ENCODE measurements at places on chromosomes 16 and 17.
A peak's percentile ranks its signal among the peaks of the same experiment; 100 is the strongest.

GRCh38 chr17:44552361-44552760 lies 4.9 kb upstream of the FZD2 start:
- DNase-seq = no peak

DNA sequence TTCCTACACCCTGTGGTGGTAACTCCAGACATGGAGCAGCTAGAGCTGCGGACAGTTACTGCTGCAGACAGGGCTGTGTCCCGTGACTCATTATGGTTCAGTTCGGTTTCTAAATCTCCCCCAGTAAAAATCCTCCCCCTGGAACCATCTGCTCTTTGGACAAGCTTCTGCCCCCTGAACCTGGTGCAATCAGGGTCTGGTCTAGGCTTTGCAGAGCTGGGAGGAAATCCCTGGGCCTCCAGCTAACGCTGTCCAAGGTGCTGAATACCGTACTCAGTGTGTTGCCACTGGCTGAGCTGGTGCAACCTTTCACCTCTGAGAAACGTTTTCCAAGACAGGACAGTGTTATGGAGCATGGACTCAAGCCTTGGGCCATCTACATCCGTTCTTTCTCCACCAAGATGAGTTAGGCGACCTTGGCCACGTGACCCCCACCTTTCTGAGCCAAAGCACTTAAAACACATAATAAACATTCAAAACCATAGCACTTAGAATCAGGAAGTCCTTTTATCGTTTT lies 142.0 kb downstream of the CPPED1 start:
- DNase-seq = no peak

GRCh38 chr16:84398701-84399100 lies 30.4 kb downstream of the ATP2C2 start:
- DNase-seq = no peak

DNA sequence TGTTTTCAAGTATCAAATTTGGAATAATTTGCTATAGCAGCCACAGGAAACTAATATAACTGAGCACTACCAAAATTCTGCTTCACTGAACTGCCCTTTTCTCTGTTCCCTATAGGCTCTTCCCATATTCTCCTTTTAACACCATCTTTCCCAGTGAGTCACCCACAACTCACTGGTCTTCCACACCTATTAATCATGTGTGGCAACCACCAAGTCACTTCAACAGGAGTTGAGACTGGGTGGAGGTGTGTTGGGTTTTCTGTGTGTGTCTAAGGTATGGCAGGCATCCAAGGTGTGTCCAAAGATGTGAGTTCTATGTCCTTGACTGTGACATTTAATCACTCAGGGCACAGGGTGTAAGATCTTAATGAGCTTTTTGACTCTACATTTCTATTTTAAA lies 610.0 kb upstream of the CDH11 start:
- DNase-seq = no peak

GRCh38 chr16:78916928-78917545 lies 683.5 kb downstream of the MAF start:
- DNase-seq = no peak

GRCh38 chr16:12361016-12361415 lies 384.5 kb downstream of the SNX29 start:
- DNase-seq = no peak

DNA sequence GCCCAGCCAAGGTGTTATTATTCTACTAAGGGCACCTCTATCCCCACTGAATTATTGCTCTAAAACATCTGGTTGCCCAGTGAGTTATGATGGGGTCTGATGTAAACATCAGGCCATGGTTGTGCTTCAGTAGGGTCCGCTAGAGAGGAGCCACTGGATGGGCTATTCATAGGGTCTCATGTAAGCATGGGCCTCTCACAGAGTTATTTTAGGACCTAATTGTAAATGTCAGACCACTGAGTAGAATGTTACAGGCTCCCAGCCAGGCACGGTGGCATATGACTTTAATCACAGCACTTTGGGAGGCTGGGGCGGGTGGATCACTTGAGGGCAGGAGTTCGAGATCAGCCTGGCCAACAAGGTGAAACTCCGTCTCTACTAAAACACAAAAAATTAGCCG lies 5.3 kb downstream of the RAPGEFL1 start:
- no peak for DNase-seq

DNA sequence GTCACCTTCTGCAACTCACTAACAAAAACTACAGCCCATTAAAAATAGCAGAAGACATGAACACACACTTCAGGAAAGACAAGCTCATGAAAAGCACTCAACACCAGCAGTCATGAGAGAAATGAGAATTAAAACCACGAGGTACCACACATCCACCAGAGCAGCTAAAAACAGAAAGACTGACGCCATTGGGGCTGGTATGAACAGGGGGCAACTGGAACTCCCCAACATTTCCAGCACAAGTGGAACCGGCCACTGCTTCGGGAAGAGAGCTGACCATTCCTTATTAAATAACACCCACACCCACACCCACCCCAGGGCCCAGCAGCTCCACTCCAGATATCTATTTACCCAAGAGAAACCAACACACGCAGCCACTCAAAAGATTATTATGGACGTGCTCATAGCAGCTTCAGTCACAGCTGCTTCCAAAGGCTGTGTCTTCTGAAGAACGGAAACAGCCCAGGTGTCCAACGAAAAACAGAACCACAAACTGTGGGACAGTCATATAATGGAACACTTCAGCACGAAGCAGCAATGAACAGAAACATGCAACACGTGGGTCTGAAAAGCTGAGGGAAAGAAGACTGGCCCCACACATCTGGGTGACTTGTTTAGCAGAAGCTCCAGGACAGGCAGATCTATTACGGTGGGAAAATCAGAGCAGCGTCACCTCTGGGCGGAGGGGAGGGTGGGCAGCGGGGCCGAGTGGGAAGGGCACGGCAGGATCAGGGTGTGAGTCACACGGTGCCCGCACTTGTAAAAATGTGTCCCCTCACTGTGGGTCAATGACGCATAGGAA lies 41.1 kb downstream of the KLHDC4 start:
- no peak for DNase-seq

- DNase-seq = no peak
Observed at GRCh38 chr17:40433551-40434415, 9.5 kb upstream of the IGFBP4 start.

GRCh38 chr17:78818932-78819331 lies 21.7 kb downstream of the USP36 start:
- DNase-seq = peak; percentile 37

DNA sequence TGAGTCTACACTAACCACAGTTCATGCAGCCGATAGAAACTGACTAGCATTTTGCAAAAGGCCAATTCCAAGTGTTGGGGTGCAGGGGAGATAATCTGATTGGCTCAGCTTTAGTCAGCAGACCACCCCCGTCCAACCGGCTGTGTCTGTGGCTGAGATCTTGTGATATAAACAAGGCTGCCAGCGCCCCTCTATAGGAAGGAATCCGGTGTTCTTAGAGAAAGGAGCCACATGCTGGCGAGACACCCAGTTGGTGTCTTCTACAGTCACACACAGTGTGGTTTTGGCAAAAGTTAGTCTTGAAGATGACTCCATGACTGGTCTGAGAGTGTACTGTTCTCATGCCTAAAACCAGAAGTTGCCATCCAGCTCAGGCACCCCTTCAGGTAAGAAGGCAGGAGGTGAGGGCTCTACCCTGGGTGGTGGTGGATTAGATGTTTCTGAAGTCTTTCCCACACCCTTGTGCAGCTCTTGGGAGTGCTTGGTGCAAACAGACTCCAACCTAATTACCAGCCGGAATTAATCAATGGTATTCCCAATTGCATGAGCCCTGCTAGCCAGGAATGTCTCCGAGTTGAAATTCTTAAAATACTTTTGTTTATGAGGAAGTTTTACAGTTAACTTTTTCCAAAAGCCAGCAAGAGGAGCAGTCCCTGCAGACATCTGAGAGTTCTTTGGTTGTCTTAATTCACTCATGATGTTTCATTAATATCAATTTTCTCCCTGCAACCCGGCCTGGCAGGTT lies 172.3 kb upstream of the IRX6 start:
- no peak for DNase-seq

DNA sequence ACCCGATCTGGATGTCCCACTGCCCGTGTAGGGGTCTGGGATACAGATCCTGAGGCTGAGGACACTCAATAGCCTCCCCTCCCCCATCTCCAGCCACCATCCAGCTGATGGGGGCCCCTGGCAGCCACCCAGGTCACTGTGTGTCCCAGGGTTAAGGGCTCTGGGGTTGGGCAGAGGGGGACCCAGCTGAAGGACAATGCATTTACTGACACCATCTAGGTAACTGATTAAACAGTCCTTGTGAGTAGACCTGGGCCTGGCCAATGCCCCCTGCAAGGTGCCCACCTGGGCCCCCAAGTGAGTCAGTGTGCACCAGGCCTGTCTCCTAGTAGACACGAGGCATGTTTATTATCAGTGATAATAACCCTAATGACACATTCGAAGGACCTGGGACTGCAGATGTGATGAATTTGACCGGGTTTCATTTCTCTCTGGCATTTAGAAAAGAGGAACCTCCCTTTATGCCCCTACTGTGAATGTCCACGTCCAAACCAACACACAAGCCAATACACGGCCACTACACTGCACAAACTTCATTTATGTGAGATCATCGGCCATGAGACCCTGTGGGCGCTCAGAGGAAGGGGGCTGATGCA lies 261.9 kb upstream of the FOXF1 start:
- no peak for DNase-seq

GRCh38 chr16:82971126-82971525 lies 344.4 kb downstream of the CDH13 start:
- no peak for DNase-seq

DNA sequence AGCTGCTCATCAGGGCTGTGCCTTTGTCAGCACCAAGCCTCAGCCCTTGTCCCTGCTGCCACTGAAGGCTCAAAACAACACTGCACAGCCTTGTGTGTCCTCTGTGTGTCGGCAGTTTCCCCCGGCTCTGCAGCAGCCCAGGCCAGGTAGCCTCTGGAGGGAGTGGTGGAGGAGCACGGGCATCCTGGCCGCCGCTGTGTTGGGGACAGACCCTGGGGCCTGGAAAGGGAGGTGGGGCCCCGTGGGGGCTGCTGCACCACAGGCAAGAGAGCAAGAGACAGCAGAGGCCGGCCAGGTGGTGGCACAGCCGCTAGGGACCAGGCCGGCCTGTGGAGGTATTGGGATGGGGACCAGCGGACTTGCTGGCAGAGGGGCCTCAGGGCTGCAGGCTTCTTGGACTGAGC lies 96.9 kb upstream of the ZNF750 start:
- no peak for DNase-seq

GRCh38 chr16:73057291-73058210 lies 9.6 kb upstream of the ZFHX3 start:
- DNase-seq = peak; percentile 65

- peak; percentile 75 for DNase-seq
Observed at GRCh38 chr17:15944759-15945526, at the start of gene ADORA2B. ADORA2B (plus strand) TSS chr17:15945130; CDS start chr17:15945249, 119 bp downstream.

- no peak for DNase-seq
Observed at GRCh38 chr17:79182176-79183042, 107.8 kb downstream of the ENGASE start.

DNA sequence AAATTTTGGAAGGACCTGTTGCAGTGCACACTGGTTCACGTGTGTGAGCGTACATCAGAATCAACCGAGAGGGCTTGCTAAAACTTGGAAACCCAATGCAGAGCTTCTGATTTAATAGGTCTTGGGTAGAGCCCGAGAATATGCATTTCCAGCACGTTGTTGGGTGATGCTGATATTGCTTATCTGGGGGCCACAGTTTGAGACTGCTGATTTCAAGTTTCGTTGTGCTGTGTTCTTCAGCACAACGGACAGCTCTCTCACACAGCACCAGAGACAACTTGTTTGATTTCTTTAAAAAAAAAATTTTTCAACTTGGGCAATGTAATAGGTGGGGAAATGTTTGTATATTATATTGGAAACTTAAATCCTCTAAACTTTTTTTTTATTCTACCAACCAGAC lies 9.4 kb downstream of the OR4D2 start:
- no peak for DNase-seq

- DNase-seq = no peak
Observed at GRCh38 chr17:57636274-57636673, 108.8 kb downstream of the CCDC182 start.

GRCh38 chr16:23974223-23974622 lies 138.4 kb downstream of the PRKCB start:
- no peak for DNase-seq

DNA sequence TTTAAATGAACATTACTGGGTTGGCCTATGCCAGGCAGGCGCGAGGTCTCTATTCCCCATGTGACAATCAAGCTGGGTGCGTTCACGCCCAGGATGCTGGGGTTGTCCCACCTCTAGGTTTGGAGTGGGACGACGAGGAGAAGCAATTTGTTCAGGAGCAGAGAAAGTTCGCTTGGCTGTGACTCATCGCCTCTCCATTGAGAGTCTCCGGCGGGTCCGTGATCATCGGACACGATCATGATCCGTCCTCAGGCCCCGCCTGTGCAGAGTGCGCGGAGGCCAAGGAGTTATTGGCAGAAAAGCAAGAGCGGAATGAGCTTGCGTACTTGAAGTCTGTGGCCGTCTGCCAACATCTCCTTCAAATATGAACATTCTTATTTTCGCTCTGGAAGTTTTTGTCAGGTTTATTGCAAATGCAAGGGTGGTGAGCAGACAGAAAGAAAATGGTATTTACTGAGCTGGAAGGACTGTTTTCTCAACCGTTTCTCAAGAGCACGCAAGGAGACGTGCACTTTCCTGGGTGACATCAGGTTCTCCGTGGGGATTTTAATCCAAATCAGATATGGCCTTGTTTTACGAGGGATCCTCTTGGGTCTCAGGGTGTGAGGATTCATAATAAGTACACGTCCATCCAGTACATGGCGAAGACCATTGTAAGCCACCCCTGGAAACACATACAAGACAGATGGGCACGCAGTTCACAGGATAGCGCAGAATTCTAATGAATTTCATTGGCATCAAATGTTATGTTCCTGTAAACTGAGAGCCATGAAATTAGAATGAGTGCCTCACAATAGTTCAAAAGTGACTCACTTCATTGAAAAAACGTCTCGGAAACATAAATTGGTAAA lies 70.1 kb upstream of the CREBBP start:
- peak; percentile 97 for DNase-seq

DNA sequence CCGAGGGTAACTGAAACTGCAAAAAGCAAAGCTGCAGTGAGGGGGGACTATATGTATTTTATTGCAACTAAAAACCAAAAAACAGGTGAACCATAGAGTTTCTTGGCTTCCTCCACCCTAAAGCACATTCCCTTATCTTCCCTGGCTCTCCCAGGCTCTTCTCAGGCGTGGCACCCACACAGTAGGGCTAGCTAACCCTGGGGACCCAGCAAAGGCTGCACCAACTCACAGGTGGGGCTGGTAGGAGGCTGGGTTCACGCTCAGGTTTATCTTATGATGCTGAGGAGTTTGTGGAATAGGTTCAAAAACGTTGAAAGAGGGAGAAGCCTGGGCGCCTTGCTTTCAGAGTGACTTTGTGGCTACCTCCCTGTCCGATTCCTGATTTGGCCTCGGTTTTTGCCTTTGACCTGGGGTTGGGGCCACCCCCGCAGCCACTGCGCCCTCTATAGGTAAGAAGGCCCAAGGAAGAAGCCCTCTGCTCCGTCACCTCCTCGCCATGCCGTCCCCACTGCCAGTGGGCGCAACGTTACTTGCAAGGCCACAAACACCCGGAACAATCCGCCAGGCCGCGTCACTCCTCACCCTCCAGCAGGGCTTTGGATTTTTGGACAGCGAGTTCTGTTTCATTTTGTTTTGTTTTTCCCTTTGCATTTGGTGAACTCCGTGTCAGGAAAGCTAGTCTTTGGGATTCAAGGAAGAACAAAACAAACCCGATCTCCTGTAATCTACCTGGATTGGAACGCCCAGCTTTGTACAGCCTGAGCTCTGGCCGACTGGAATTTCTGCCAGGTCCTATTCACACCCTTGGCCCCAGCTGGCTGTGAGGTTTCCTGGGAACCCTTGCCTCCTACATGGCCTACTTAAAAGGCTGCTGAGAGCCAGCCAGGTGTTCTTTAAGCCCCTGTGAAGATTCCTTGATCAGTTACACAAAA lies 60.8 kb downstream of the TBC1D16 start:
- DNase-seq = no peak

GRCh38 chr16:1414532-1415260 lies at the start of gene UNKL:
UNKL (minus strand) TSS chr16:1414704; CDS start chr16:1414691, 13 bp downstream.
- peak; percentile 80 for DNase-seq

All from foreskin fibroblast (primary cell).